ENCODE measurements at places on chromosomes 6 and 20.

DNA sequence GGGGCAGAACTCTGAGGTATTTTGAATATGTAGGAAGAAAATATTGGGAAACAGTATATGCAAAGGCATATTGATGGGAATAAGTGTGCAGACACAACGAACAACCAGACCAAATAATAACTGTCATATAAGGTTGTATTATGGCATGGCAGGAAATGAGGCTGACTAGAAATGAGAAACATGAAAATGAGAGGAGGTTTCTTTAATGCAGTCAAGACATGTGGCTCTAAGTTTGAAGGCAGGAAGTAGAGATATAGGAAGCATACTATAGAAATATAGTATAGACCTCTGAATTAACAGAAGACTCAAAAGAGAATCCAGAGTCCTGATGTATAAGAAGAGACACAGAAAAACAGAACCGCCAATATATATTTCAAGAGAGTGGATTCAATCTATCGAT lies 459.7 kb upstream of the PTCHD4 start:
- DNase-seq: no peak

GRCh38 chr6:26129656-26130055 lies 42.4 kb downstream of the HFE start:
- no peak for DNase-seq

- no peak for DNase-seq
Observed at GRCh38 chr20:10200330-10200729, 18.3 kb upstream of the SNAP25 start.

DNA sequence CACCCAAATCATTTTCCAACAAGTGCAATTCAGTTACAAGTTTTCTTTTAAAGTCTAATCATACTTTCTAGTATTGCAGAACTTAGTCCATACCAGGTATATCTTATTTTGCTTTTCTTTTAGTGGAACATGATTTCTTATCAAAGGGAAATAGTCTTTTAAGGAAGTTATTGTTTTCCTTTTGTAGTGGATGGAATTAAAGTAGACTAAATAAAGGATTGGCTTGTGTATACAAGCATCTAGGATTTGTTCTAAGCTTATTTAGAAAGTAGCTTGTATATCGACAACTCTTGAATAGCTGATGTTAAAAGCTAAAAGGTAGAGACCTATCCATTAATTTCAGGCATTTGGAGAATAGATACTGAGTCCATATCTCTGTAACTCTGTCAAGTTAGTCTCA lies 14.8 kb downstream of the DCBLD1 start:
- DNase-seq: no peak

DNA sequence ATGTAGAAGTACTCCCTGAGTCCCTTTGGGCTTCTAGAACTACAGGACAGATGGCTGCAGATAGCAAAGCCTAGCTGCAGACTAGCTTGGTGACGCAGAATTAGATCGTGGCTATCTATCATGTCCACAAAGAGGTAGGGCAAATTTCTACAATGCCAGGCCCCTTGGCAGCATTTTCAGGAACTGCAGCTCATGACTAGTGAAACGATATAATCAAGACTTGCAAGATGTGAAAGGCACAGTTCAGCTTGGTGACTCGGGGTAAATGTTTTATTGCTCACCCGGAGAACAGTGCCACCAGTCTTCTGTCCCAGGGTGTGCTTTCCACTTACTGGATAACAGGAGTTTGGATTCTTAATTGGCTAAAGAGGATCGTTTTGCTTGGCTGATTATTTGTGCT lies 108.7 kb upstream of the LY86 start:
- no peak for DNase-seq

GRCh38 chr6:474453-475185 lies 83.1 kb downstream of the IRF4 start:
- DNase-seq: no peak

- DNase-seq: no peak
Observed at GRCh38 chr20:17684077-17684888, 2.2 kb upstream of the RRBP1 start.

DNA sequence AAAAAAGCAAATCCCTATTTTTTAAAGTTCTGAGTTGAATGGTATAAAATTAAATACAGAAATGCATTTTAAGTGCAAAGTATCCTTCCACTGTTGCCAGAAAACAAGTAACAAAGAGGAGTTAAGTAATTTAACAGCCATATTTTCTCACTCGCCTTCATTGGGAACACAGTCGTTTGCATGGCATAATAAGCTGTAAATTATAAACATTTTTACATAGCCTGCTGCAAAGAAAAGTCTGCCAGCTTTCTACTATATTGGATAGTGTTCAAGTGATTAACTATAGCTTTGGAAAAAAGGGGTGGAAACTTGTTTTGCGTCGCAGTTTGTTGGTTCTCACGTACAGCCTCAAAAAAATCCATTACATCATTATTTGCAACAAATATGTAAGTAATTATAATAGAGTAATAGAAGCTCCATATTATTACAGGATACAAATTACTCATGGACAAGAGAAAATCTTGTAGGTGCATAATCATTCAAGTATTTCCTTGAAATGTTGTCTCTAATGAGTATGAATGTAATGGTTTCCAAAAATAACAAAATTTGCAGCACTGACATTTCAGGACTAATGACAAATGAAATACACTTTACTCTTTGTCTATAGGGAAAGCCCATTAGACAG lies 139.3 kb downstream of the PDSS2 start:
- no peak for DNase-seq

- no peak for DNase-seq
Observed at GRCh38 chr6:132004668-132005067, 53.5 kb upstream of the CCN2 start.

- no peak for DNase-seq
Observed at GRCh38 chr20:39974966-39975501, 714.0 kb downstream of the MAFB start.

DNA sequence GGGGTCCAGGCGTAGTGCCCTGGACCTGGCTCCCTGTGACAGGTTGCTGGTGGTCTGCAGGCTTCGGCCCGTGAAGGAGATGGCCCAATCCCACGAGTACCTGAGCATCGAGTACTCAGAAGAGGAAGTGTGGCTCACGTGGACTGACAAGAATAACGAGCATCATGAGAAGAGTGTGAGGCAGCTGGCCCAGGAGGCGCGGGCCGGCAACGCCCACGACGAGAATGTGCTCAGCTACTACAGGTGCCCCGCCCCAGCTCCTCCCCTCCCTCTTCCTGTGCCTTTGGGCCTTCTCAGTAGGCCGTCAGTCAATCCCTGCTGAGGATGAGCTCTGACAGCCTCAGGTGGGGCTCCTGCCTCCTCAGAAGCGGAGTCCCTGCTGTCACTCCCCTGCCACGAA lies 42.6 kb downstream of the UQCC2 start:
- no peak for DNase-seq

DNA sequence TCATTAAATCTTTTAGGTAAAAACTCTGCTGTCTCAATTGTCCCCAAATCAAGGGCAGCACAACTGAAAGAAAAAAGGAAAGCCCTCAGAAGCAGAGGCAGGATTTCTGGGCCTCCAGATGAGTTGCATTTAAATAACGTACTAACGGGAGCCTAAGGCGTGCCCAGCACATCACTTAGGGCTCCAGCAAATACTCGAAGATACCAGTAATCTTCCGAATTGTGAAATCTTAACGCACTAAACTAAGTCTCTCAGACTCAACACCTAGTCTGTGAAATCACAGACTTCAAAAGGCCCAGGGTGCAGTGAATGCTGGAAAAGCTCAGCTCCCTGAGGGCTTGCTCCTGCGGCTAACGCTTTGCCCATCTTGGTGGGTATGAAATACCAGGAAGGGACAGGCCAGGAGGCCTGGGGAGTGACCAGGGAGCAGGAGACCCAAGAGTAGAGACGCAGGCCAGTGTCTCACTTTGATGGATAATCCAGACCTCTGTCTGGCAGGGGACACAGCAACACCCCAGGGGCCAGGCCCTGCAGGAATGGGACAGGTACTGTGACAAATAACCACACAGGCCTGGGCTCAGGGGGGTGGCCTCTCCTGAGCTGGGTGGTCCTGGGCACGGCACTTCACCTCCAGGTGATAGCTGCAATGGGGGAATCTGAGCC lies 36.4 kb downstream of the RRBP1 start:
- no peak for DNase-seq

GRCh38 chr6:36759148-36759759 lies 61.6 kb downstream of the RAB44 start:
- peak; percentile 75 for DNase-seq

DNA sequence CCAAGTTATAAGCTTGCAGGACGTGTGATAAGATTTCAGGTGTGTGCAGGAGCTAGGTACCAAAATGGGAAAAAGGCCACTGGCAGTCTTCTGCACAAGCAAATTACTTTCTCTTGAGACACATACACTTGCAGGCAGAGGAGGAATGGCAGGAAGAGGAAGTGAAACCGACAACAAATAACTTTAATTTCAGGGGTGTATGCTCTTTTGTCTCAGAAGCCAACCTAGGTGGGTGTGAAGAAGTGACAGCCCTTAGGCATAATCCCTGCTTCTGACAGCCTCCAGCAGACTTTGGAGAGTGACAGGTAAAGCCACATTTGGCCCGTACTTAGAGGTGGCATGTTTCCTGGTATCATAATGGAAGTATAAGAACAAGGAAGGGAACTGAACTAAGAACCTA lies 118.8 kb upstream of the TRAF3IP2 start:
- no peak for DNase-seq

DNA sequence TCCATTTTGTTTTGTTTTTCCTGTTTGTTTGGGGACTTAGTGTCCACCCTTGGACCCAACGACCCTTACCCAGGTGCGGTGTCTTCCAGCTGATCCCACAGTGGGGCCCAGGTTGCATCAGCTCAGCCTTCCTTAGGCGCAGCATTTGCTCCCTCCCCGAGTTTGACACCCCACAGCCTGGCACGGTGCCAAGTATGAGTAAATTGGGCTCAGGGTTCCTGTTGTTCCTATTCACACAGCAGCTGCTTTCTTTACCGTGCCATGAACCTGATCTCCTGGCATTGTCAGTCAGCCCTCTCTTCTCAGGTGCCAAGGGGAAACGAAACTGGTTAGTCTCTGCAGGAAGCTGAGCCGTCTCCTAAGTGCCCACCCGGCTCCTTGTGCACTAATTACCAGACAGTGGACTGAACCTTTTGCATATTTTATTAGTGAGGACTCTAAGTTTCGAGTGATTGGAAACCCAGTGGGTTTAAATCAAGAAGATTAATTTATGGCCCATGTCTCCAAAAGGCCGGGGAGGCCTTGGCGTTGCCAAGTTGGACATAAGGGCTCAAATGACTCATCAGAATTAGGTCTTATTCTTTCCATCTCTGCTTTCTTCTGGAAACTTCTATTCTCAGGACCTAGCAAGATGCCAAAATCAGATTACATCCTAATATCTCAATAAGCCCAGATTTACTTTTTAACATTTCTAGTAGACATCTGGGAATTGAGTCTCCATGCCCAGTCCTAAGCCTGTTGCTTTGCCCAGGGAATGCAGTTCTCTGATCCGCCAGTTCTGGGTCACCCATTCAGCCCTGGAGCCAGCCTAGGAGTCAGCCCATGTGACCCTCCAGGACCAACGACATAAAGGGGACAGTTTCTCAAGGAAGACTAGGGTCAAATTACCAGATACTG lies 68.8 kb downstream of the TSHZ2 start:
- no peak for DNase-seq

DNA sequence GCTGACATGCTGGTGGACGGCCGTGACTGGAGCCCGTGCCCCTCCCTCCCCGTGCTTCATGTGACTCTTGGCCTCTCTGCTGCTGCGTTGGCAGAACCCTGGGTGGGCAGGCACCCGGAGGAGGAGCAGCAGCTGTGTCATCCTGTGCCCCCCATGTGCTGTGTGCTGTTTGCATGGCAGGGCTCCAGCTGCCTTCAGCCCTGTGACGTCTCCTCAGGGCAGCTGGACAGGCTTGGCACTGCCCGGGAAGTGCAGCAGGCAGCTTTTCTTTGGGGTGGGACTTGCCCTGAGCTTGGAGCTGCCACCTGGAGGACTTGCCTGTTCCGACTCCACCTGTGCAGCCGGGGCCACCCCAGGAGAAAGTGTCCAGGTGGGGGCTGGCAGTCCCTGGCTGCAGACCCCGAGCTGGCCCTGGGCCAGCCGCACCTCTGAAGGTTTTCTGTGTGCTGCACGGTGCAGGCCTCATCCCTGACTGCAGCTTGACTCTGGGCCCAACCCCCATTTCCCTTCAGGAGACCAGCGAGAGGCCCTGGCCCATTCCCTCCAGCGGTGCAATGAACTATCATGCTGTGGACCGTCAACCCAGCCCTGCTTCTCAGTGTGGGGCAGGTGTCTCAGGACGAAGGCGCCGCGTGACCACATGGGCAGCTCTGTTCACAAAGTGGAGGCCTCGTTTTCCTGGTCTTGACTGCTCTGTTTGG lies 8.1 kb downstream of the NPBWR2 start:
- DNase-seq: no peak

DNA sequence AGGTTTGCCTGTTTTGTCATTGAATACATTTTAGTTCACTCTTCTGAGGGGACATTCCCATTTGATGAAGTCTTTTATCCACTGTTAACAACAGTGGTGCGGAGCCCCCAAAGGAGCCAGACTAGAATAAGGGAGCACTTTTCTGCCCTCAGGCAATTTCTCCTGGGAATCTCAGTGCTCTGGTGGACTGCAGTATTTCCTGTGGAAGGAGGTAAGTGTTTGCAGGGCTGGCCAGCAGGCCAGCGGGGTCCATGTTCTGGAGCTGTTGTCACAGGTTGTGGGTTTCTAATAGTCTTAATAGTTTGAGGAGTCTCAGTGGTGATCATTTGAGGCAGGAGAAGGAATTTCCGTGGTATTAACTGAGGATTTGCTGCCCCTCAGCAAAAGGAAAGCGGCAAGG lies 83.5 kb downstream of the ASXL1 start:
- no peak for DNase-seq
